H1 (cell line): ENCODE measurements at places on chromosomes 16 and 17. TPM values are rescaled to one million over a fixed set of nuclear protein-coding genes. Genes with fewer than 3 reads are reported as not detected.
A peak's percentile ranks its signal among the peaks of the same experiment; 100 is the strongest.

The CRISPLD2 gene
- total RNA-seq, result 5.1 and 6.4 TPM in 2 replicates

DNA sequence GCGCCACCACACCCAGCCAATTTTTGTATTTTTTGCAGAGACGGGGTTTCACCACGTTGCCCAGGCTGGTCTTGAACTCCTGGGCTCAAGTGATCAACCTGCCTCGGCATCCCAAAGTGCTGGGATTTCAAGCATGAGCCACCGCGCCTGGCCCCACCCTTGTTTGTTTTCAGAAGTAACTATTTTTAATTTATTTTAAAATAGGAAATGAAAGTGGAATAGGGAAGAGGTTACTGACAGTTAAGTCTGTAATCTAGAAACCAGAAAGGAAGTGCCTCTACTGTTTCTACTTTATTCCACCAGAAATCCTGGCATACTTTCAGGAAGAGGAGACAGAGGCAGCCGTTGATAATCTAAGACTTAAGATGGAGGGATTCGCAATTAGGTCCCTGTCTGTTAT is 225.6 kb downstream of the TANC2 start:
- H3K36me3 ChIP-seq, result no peaks in the 10 kb centered on the region
- H3K4me3 ChIP-seq, result no peak overlapping the region
- H3K27ac ChIP-seq, result no peak overlapping the region
- H3K4me1 ChIP-seq, result no peaks in the 10 kb centered on the region

DNA sequence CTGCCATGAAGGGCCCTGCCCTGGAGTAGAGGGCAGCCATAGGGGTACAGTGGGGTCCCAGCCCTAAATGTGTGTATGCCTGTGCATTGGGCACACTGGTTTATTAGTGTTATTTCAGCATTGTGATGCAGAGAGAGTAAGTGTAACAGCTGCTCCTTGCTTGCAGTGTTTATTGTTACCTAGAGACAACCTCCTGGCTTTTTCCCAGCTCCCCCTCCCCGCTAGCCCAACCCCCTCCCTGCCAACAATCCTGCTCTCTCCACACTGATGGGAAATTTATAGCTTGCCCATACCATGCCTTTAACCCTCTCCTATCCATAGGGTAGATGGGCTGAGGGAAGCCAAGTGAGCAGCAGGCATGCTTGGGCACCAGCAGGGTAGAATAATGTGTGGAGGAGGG is 51.3 kb downstream of the NEUROD2 start:
- no peaks in the 10 kb centered on the region for H3K27me3 ChIP-seq
- H3K4me3 ChIP-seq, result no peak overlapping the region
- H3K36me3 ChIP-seq, result no peaks in the 10 kb centered on the region
- H3K27ac ChIP-seq, result no peak overlapping the region
- peaks cover 8% of the 10 kb centered on the region for H3K4me1 ChIP-seq

The CDH13 gene
- 2.3 and 2.6 TPM in 2 replicates for total RNA-seq

The TANC2 gene
- total RNA-seq, result 21.8 and 21.9 TPM in 2 replicates

GRCh38 chr16:2701713-2702437 is 18.1 kb downstream of the PRSS27 start:
- H3K27ac ChIP-seq, result no peak overlapping the region
- no peak for DNase-seq
- H3K27me3 ChIP-seq, result no peaks in the 10 kb centered on the region
- H3K4me1 ChIP-seq, result no peaks in the 10 kb centered on the region
- no peak overlapping the region for H3K4me3 ChIP-seq
- H3K36me3 ChIP-seq, result no peaks in the 10 kb centered on the region

The ATMIN gene
- 55.9 and 59.8 TPM in 2 replicates for total RNA-seq

- DNase-seq, result no peak
- H3K36me3 ChIP-seq, result no peaks in the 10 kb centered on the region
- no peak overlapping the region for H3K4me3 ChIP-seq
- no peak overlapping the region for H3K27ac ChIP-seq
- H3K27me3 ChIP-seq, result peaks cover 5% of the 10 kb centered on the region; the same call in 1 of the 2 replicates
Observed at GRCh38 chr16:1099189-1100083, 3.4 kb upstream of the C1QTNF8 start.

DNA sequence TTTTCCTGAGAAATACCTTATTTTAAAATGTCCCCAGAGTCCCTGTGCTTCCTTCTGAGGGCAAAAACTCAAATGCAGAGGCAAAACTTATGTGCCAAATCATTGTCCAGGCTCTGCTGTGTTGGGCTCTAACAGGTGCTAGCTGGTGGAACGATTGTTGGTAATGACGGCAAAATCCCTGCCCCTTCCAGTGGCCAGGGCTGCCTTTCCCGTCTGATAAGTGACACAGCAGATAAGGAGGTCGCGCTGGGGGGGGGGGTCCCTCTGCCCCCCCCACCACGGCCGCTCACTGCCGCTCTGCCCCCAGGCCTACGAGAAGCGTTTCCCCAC is 29.1 kb downstream of the SEC14L5 start:
- no peak for DNase-seq
- peaks cover 16% of the 10 kb centered on the region for H3K27me3 ChIP-seq
- H3K4me3 ChIP-seq, result peak overlapping the region; percentile 18; the same call in 1 of the 2 replicates
- no peak overlapping the region for H3K27ac ChIP-seq
- no peaks in the 10 kb centered on the region for H3K36me3 ChIP-seq

GRCh38 chr17:83182620-83183101 is 103.3 kb downstream of the METRNL start:
- H3K4me1 ChIP-seq, result no peaks in the 10 kb centered on the region
- H3K36me3 ChIP-seq, result no peaks in the 10 kb centered on the region
- no peak overlapping the region for H3K4me3 ChIP-seq

The HYDIN gene
- total RNA-seq, result 1.8 and 2.1 TPM in 2 replicates

GRCh38 chr17:3817851-3818605 is 17.0 kb upstream of the ITGAE start:
- H3K27ac ChIP-seq, result no peak overlapping the region
- H3K27me3 ChIP-seq, result no peaks in the 10 kb centered on the region
- no peaks in the 10 kb centered on the region for H3K4me1 ChIP-seq
- H3K36me3 ChIP-seq, result peaks cover 66% of the 10 kb centered on the region

The ACAP1 gene
- total RNA-seq, result 45.1 and 49.2 TPM in 2 replicates

DNA sequence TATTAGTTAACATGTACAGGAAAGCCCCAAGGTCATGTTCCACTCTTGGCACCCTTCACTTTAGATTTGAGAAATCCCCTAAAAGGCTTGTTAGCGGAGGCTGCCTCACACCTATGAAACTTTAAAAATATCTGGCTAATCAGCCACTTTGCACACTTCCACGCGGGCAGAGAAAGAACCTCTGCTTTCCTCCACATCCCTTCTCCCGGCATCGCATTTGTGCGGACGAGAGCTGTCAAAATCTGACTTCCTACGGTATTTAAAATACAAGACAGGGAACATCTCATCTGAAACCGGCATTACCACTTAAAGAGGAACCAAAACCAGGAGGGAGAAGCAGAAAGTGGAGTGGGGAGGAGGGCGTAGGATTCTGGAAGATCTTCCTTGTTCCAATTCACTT is 422.3 kb downstream of the TMEM114 start:
- H3K36me3 ChIP-seq, result no peaks in the 10 kb centered on the region
- H3K27me3 ChIP-seq, result no peaks in the 10 kb centered on the region
- H3K4me3 ChIP-seq, result no peak overlapping the region
- H3K27ac ChIP-seq, result no peak overlapping the region
- no peaks in the 10 kb centered on the region for H3K4me1 ChIP-seq
- no peak for DNase-seq

The CCL16 gene
- total RNA-seq, result not detected in 2 replicates

- no peaks in the 10 kb centered on the region for H3K4me1 ChIP-seq
- DNase-seq, result peak; percentile 73
- no peak overlapping the region for H3K4me3 ChIP-seq
- H3K27me3 ChIP-seq, result no peaks in the 10 kb centered on the region
Observed at GRCh38 chr16:84484579-84485254, 19.7 kb downstream of the MEAK7 start.

The KRTAP1-5 gene
- total RNA-seq, result not detected in 2 replicates

DNA sequence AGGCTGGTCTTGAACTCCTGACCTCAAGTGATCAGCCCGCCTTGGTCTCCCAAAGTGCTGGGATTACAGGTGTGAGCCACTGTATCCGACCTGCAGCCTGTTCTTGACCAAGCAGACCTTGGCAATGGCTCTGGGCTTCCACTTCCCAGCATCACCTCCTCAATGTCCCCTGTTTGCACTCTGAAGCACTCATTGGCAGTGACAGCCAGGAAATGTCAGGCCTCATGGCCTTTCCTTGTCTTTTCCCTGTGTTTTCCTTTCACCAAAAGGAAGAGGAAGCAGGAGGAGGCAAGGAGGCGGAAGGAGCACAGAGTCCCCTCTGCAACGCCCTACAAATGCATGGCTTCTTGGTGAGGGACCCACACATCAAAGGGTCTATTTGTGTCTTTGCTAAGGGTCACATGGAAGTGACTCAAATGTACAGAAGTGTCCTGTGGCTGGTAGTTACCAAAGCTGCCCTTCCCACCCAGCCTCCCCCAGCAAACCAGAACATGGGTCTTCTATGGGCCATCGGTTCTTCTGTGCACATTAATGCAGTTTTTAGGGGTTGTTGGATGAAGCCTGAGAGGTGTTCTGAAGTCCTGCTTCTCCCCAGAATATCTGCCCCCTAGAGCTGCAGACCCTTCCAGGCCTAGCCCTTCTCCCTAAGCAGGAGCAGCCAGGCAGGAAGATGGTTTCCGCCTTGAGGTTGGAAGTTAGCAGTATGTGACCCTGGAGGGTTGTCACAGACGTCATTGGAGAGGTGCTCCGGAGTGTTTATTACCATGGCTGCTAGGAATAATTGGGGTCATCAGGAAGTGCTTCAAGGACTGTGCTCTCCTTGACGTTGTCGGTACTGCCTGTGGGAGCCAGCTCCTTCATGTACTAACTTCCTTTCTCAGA is 60.8 kb downstream of the WIPI1 start:
- H3K27me3 ChIP-seq, result no peaks in the 10 kb centered on the region
- no peaks in the 10 kb centered on the region for H3K36me3 ChIP-seq
- no peak overlapping the region for H3K4me3 ChIP-seq
- H3K4me1 ChIP-seq, result 0 out of 2 replicates have a peak, but pooled peaks cover 2% of the 10 kb centered on the region
- DNase-seq, result peak; percentile 13

- H3K36me3 ChIP-seq, result no peaks in the 10 kb centered on the region
- H3K27me3 ChIP-seq, result no peaks in the 10 kb centered on the region
- no peak overlapping the region for H3K27ac ChIP-seq
- peaks cover 8% of the 10 kb centered on the region; the same call in 1 of the 2 replicates for H3K4me1 ChIP-seq
Observed at GRCh38 chr17:80108036-80108971, 6.9 kb downstream of the GAA start.

The CNTNAP1 gene
- 4.7 and 5.2 TPM in 2 replicates for total RNA-seq

- no peaks in the 10 kb centered on the region for H3K4me1 ChIP-seq
- H3K27ac ChIP-seq, result no peak overlapping the region
- no peak for DNase-seq
- no peak overlapping the region for H3K4me3 ChIP-seq
Observed at GRCh38 chr16:27728691-27729090, 178.7 kb downstream of the KATNIP start.

DNA sequence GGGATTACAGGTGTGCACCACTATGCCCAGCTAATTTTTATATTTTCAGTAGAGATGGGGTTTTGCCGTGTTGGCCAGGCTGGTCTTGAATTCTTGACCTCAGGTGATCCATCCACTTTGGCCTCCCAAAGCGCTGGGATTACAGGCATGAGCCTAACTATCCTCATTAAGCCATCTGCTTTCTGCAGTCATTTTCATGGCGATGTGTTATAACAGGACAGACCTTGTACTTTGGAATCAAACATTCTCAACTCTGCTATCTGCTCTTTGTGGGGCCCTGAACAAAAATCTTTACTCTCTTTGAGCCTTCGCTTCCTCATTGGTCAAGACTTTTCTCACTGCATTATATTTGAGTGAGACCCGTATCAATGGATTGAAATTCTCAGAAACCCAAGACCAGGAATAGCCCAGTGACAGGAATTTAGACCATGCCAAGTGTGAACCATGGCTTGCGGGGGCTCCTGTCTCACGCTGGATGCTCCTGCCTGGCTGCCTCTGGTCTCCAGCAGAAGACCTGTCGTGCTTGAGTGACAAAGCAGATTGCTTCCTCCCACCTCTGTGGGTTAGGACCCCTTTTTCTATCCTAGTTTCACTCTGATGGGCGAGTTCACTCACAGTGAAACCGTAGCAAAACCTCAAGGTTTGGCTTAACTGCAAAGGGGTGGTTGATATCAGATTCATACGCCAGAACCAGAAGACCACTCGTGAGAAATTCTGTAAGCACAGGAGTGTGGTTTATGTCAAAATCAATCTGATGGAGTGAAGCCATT is 519.1 kb downstream of the MAF start:
- no peak for DNase-seq
- no peaks in the 10 kb centered on the region for H3K27me3 ChIP-seq
- H3K36me3 ChIP-seq, result no peaks in the 10 kb centered on the region
- no peaks in the 10 kb centered on the region; the same call in 1 of the 2 replicates for H3K4me1 ChIP-seq
- no peak overlapping the region for H3K4me3 ChIP-seq
- H3K27ac ChIP-seq, result no peak overlapping the region

- no peak overlapping the region for H3K4me3 ChIP-seq
- H3K27me3 ChIP-seq, result no peaks in the 10 kb centered on the region
- no peaks in the 10 kb centered on the region for H3K4me1 ChIP-seq
- no peak for DNase-seq
- H3K27ac ChIP-seq, result no peak overlapping the region
Observed at GRCh38 chr17:37574427-37574826, 34.8 kb downstream of the SYNRG start.

GRCh38 chr16:84286578-84287240 is 8.0 kb upstream of the WFDC1 start:
- H3K27ac ChIP-seq, result no peak overlapping the region
- no peak for DNase-seq
- H3K4me1 ChIP-seq, result no peaks in the 10 kb centered on the region

DNA sequence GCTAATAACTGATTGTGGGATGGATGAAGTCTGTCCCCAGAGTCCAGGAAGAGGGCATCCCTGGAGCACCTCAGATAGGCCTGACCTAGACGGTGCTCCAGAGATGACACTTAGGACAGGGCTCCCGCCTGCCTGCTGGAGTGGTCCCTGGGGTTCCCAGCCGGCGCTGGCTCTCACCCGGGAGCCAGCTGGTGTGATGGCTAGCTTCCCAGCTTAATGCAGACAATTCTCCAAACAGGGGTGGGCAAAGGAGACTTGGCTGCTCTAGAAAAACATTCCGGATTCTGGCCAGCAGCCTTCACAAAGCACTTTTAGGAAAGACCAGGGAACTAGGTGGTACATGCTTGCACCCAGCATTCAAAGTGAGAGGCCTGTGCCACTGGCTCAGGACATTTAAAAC is 18.6 kb downstream of the ACE start:
- peaks cover 6% of the 10 kb centered on the region; the same call in 1 of the 2 replicates for H3K4me1 ChIP-seq
- no peaks in the 10 kb centered on the region for H3K36me3 ChIP-seq
- H3K4me3 ChIP-seq, result no peak overlapping the region
- no peaks in the 10 kb centered on the region for H3K27me3 ChIP-seq
- no peak for DNase-seq
- no peak overlapping the region for H3K27ac ChIP-seq

The C1QTNF8 gene
- total RNA-seq, result not detected in 2 replicates

DNA sequence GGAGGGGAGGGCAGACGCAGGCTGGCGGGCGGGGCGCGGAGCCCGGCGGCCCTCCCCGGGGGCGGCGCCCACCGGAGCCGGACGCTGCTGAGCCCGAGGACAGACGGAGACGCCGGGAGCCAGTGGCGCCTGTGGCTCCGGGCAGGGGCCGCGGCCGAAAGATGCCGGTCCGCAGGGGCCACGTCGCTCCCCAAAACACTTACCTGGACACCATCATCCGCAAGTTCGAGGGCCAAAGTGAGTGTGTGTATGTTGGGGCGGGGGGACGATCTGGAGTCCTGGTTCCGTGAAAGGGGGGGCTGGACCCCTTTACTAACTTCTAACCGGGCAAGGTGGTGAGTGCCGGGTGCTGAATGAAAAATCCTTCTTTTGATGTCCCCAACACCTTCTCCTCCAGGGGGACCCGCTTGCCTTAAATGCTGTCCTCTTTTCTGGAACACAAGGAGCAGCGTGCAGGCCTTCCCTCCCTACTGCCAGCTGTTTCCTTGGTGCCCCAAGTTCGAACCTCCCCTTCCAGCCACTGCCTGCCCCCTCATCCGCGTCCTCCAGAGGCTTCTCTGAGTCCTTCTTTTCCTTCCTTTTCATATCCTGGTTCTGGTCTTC is at the start of gene KCNH6:
KCNH6 (plus strand) TSS at position 106 of the 603 bp plus-strand sequence; CDS start at position 162, 56 bp downstream.
- peak within 1 kb of the TSS; percentile 68 for H3K4me3 ChIP-seq
- H3K27ac ChIP-seq, result no peak within 1 kb of the TSS
- H3K27me3 ChIP-seq, result peaks cover 2% of the 10 kb centered on the region; the same call in 1 of the 2 replicates
- no peaks in the 10 kb centered on the region for H3K36me3 ChIP-seq
